NCI-H2171 treated with DMSO at 0.1 percent for 48 hours (cell line): ENCODE measurements at places on chromosomes 11 and 22.
A peak's percentile ranks its signal among the peaks of the same experiment; 100 is the strongest.

DNA sequence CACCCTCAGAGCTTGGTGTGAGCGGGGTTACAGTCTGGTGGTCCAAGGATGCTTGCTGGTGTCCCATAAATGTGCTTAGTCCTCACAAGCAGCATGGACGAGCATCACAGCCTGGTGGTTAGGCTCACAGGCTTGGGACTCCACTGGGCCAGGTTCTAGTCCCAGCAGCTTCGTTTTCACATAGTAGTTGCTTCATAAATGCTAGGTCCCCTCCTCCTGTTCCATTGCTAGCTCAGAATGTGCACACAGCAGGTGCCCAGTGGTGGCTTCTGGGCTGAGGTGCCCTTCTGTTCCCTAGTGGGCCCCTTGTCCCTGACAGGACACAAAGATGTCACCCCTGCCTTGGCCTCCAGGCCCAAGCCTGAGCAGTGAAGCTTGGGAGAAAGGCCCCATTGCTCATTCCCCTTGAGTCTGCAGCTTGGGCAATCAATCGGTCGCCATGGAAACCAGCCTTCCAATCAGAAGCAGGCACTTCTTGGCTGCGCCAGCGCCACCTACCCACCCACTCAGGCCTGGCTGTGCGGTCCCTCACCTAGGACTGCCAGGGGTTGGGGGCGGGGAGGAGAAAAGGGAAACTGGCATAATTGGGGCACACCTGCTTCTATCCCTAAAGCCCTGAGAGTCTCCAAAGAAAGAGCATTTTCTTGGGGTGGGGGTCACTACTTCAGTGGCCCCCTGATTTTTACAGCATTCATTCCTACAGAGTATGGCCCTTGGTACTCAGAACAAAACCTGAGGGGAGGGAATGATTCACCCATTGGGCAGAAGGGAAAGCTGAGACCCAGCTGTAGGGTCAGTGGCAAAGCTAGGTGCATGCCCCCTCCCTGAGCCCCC lies 48.1 kb downstream of the CYTH4 start:
- DNase-seq, result peak; percentile 65

GRCh38 chr11:130370845-130371590 lies 56.3 kb upstream of the ZBTB44 start:
- no peak for DNase-seq

DNA sequence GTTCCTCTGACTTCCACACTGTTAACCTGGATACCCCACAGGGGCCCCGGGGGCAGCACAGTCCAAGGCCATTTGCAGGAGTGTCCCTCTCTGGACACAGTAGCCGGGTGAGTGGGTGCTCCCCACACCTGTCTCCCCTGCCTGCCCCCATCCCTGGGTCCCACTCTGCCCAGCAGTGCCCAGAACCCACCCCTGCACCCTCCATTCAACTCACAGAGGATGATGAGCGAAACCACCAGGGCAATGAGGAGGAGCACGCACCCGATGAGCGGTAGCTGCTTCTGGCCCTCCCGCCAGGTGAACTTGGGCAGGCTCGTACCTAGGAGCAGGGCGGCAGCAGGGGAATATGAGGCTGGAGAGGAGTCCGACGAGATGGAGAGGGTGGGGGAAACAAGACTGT lies 12.2 kb downstream of the TMPRSS13 start:
- no peak for DNase-seq

DNA sequence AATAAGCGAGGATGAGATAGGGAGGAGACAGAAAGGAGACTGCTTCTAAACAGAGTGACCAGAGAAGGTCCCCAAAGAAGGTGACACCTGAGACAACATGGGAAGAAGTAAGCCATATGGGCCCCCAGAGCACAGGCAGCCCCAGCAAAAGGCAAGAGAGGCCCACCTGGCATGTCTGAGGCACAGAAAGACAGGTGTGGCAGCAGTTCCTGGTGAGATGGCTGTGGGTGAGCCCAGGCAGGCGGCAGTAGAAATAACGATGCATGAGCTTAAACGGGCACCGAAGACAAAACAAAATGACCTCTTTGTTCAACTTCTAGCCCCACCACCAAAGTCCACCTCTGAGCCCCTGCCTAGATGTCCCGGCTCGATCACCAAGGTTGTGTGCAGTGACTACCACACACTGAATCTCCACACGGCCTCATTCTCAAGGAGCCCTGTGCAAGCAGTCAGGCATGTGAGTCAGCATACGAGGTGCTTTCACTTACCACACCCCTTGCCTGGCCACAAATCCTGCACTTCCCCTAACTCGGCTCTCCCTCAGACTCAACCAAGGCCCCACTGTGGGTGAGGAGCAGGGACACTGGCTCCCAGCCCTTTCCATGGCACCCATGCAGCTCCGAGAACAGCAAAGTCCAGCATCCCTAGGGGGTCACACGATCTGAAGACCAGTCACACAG lies 77.6 kb downstream of the PACSIN2 start:
- peak; percentile 81 for DNase-seq

- no peak for DNase-seq
Observed at GRCh38 chr11:36436064-36436463, 74.0 kb downstream of the TRAF6 start.

DNA sequence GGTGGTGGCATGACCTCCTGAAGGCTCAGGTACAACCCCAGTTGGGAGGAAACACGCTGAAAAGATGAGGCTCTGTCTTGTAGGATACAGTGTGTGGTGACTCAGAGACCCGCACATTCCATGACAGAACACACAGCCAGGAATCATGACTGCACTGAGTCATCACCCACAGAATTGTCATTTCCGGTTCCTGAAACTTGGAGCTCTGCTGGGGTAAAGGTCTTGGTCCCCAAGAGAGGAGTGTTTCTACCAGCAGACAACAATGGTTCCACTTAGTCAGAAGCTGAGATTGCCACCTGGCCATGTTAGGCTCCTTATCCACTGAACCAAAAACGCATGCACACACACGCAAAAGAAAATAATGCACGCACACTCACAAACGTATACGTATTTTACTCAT lies 31.5 kb upstream of the CYB5R3 start:
- DNase-seq, result no peak

DNA sequence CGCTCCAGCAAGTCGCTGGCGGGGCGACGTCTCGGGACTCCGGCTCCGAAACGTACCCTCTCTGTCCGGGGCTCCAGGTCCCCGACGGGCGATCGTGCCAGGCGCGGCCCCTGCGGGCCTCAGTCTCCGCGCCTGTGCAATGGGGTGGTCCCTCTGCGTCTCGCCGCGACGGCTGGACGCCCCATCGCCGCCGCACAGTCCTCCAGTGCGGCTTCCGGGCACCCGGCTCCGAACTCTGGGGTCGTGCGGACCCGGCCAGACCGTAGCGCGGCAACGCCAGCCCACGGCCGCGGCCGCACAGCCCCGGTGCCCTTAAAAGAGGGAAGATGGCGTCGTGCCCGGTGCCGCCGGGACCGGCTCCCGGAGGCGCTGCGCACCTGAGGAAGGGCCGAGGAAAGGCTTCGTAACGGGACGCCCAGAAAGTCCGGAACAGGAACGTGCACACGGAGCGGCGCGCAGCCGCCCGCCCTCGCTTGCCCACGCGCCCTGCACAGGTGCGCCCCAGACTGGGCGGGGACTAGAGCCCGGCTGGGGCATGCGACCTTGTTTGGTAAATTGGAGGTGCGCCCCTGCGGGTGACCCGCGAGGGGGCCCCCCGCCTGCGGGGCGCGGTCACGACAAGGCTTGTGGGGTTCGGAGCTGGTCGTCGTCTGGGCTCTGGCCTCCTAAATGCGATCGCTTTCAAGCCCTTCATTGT lies 525 bp downstream of the BIK start:
- peak; percentile 62 for DNase-seq

- DNase-seq, result no peak
Observed at GRCh38 chr22:50025993-50026392, 13.4 kb upstream of the IL17REL start.

DNA sequence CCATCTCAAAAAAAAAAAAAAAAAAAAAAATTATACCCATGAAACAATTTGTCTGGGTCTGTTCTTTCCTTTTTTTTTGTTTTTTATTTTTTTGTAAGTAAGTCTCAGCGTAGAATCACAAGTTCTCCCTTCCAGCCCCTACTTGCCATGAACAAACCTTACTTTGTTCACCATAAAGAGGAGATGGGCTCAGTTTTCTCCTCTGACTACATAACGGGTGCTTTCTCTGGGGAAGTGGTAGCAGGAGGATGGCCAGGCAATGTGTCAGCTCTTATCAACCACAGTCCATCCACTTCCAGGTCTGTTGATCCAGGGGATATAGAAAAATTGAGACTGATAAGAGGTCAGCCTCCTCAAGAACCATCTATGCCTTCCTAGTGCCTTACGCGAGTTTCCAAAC lies 11.0 kb downstream of the ASCC2 start:
- no peak for DNase-seq

GRCh38 chr11:132093536-132094259 lies 723.3 kb downstream of the NTM start:
- no peak for DNase-seq

DNA sequence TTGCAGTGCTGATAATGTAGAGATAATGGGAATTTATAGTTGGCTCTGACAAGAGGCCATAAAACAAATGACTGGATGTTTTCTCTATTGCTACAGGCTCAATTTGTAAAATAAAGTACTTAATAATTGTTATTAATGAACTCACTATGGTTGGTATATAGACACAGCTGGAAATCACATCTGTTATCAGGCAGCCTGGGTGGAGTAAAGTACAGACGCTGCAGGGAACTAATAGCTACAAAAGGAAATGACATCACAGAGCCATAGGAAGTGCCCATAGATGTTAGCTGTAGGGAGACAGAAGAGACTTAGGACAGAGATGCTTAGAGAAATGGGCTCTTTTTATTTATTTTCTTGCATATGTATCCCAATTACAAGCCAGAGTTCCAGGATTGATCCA lies 81.0 kb upstream of the SNX19 start:
- DNase-seq, result no peak

DNA sequence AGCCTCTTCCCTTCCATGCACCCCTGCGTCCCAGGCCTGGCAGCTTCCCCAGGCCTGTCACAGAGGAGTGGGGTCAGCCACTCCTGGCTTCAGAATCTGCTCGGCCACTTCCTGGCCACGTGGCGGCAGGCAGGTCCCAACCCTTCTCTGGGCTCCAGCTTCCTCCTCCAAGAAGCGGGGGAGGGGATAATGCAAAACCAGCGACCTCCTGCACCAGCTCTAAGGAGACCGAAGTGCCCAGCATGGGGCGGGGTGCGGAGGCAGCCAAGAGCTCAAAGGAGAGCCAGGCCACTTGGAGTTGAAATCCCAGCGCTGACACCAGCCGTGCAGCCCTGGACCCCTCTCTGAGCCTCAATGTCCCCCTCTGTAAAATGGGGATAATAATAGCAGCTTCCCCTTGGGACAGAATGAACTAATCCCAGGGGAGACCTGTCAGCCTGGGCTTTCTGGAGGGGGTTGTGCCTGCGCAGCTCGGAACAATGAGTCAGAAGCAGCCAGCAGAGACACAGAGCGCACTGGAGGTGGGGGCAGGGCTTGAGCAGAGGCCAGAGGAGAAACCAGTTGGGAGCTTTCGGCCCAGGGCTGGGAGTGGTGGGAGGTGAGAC lies 22.8 kb upstream of the PICK1 start:
- peak; percentile 51 for DNase-seq

DNA sequence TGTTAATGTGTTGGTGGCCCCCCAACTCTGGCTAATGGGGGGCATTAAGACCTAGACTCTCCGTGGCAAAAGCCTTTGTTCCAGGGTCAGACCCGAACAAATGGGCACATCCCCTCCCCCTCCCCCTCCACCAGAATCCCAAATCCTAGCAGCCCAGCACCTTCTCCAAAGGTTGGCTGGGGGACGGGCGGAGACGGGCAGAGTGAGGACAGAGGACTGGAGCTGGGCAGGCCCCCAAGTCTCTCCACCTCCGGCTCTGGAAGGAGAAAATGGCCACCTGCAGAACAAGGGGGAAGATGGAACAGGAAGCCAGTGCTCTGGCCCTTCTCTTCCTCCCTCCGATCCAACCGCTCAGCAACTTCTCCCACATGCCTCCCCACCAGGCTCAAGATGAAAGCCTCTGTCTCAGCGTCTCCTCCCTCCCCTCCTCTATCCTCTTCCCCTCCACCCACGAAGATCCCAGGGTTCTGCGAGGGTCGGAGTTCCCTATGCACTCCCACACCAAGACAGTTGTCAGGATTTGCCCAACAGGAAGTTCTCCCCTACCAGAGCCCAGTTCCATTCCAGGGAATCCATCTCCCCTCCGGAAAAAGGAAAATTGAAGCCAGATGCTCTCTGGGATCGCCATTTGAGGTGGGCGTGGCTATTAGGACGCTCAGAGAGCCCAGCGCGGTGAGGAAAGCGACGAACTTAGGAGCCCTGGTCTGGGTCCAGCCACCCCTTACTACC lies 20.1 kb downstream of the ADA2 start:
- no peak for DNase-seq

- DNase-seq, result no peak
Observed at GRCh38 chr22:41217553-41218157, 12.5 kb downstream of the L3MBTL2 start.

DNA sequence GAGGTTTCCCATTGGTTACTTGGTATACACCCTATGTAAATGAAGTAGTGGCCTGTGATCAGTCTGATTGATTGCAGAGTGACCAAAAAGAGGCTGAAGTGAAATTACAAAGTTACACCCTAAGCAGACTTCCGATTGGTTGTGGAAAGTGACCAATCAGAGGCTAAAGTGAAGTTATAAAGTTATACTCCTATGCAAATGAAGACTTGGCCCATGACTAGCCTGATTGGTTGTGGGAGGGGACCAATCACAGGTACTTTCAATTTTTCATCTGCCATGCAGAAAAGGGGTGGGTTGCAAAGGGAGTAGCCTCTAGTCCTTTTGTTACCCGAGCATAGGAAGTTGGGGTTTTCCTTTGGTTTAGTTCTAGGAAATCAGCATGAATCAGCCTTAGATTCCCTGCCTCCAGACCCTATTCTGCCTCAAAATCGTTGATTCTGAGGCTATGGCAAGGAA lies 18.1 kb upstream of the CSTF3 start:
- DNase-seq, result no peak

DNA sequence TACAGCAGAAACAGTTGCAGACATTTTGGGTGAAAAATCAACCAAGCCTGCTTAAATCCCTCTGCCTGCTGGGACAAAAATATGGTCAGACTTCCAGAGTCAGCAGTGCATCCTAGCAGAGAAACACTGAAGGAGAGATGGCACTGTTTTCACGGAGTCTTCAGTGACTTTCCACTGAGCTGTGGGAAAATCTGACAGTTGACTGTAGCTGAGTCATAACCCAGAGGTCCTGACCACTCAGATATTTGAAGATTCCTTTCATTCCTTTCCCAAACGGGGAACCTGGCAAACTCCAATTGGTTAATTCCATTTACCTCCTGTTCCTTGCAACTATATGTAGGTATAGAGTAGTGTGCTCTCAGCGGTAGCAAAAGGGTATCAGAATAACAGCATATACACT lies 20.9 kb upstream of the UPB1 start:
- no peak for DNase-seq

DNA sequence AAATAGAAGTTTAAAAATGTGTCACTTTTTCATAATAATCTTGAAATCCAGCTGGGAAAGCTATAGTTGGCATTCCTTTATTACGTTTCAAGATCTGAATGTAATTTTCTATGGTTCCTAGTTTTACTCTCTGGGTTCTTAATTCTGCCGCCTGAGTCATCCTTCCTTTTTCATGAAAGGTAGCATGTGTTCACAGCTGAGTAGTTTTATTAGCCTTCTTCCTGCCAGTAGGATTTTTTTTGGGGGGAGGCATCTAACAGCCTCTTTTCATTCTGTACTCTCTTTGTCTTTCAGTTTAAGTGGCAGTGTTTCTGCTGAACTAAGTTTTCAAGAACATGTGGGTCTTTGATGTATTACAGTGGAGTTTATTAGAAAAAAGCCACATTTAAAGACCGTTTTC lies 36.5 kb downstream of the OR2AG2 start:
- no peak for DNase-seq
